Activated T-cell treated with anti-CD3 and anti-CD28 coated beads, Interleukin-2, amount 50 U/mL, for 72 hours (primary cell): ENCODE measurements at places on chromosomes 1 and 21.

- DNase-seq: no peak
These were observed 79.2 kb downstream of the NTNG1 start for GRCh38 chr1:107220036-107220435.

DNA sequence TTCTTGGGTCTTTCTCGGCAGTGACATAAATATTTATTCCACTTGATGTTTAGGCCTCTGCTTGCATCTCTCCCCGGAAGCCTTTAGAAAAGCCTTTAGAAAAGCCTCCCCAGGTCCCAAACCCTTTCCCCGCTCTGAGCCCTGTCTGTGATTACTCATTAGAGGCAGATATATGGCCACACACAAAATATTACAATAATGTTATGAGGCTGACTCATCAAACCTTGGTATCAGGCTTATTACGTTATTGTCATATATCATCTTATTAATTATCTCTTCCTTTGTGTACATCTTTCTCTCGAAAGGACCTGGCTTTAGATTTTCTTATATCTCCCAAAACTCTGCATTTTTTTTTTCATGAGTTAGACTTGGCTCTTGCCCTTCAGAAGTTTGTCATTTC lies 69.5 kb downstream of the FGGY start:
- DNase-seq: no peak

GRCh38 chr1:62263814-62264353 lies 55.4 kb downstream of the KANK4 start:
- no peak for DNase-seq

GRCh38 chr1:22875841-22876240 lies 96.8 kb downstream of the LACTBL1 start:
- DNase-seq: no peak

DNA sequence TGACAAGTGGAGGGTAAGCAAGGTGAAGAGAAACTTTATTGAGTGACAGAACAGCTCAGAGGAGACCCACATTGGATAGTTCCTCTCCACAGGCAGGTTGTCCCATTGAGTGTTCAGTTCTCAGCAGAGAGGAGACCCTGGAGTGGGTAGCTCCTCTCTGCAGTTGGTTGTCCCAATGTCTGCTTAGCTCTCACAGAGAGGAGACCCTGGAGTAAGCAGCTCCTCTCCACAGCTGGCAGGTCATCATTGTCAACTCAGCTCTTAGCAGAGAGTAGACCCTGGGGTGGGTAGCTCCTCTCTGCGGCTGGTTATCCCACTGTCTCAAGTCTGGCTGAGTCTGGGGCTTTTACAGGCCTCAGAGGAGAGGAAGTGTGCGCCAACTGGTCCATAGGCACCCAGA lies 6.0 kb upstream of the CHD1L start:
- no peak for DNase-seq

DNA sequence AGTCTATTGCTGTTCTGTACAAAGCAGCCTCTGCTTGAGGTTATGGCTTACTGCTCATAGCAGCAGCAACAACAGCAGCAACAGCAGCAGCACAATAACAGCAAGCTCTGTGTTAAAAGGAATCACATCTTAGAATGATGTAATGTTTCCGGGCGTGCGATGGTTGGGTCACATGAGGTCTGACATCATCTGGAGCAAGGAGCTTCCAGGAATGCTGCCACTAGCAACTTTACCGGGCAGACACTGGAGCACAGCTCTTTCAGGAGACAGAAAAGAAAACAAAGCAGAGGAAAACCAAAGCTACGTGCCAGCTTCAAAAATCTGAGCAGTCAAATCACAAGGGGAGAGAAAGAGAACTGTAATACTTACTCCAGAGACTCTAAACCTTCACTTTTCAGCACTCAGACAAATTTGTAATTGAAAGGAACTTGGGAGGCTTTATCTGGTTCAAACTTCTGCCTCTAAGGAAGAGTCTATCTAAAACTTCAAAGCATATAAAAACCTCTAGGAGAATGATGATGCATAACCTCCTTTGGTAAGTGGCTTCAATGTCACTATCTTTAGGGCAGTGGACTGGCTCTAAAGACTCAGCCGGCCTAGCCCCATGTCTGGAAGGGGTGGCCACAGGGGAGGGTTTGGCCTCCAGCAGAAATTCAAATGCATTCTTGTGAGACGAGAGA lies 28.3 kb upstream of the RAB3GAP2 start:
- DNase-seq: no peak

DNA sequence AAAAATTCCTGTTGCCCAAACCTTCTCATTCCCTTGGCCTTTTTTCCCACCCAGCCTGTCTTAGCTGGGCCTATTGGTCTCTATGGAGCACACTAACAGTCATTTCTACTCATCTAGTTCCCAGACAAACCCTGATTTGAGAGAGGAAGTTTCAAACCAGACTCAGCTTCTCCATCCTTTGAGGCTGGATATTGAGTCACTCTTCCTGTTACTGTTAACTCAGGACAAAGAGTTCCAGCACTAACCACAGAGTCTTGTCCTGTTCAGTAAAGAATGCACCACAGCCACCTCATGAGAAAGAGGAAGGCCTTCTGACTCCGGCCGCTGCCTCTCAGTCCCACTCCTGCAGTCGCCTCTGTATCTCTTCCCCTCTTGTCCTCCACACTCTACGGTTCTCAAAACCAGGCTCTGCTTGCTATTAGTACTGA lies 137.8 kb downstream of the PTPRC start:
- no peak for DNase-seq

DNA sequence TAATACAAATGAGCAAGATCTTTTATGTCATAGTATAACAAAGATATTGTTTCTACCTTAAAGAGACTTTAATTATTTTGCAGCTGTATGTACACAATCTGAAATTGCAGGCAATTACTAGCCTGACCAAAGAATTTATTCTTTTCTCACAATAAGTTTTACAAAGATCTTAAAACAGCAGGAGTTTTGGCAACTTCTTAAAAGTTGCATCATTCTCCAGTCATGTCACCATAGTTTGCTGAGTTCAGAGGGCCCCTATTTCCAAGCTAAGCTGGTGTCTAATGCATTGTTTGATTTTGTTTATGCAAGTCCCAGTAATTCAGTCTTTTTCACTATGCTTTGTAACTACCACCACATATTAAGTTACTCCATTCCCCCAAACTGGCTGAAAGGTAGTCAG lies 114.8 kb downstream of the DNAH14 start:
- no peak for DNase-seq

DNA sequence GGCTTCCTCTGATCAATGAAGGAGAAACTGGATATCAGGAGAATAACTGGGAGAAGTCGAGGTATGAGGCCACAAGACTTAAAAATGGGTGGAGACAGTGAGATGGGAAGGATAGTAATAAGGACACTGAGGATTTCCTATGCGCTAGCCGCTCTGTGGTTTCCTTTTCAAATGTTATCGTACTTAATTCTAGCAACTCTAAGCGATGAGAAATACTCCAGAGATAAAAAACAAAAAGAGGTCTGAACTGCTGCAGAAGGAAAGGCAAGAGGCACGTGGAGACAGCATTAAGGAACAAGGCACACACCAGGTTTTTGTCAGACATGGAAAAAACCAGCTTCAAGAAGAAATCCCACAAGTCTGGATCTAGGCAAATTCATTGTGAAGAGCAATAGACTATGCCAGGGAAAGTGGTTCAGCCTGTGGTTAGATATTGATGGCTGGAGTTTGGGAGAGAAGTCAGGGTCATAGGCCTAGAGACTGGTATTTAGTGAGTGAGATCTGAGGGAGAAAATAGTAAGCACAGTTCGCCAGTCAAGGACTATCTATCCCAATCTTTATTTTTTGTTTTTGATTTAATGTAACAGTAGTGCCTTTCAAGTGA lies 5.3 kb downstream of the CLCA2 start:
- no peak for DNase-seq

- no peak for DNase-seq
These were observed 20.2 kb downstream of the DHRS3 start for GRCh38 chr1:12597792-12598191.

GRCh38 chr1:2378956-2379732 lies 12.2 kb downstream of the MORN1 start:
- no peak for DNase-seq

DNA sequence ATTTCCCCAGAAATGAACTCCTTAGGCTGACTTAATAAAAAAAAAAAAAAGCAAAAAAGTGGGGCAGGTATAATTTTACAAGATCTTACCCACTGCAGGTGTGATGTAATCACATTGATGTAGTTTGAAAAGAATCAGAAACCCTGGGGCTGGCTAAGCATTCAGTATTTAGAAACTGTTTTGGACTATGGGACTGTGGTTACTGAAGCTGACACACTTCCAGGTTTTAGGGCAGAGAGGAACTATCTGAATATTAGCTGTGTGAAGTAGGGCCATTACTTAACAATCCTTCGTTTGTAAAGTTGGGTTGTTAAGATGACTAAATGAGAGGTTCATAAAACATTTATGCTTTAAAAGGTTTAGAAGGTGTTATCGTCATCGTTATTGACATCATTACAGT lies 165.3 kb downstream of the FASLG start:
- no peak for DNase-seq

DNA sequence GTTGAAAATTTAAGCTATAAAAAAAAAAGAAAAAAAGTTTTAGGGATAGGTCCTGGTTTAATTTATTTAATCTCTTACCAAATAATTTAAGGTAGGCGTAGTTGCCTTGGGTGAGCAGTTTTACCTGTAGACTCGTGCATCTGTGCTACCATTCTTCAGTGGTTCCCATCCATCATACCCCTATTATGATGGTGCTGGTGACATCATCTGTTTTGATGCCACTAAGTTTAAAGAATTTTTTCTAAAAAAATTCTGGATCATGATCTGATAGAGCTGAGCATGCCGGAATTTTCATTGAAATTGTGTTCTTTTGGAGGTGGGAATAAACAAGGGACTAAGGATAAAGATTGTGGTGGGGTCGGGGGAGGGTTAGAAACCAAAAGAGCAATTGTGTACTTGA lies 15.7 kb downstream of the LAMC1 start:
- no peak for DNase-seq
